ENCODE measurements at places on chromosomes 2 and 18.

GRCh38 chr2:102708847-102709559, 52.8 kb upstream of the TMEM182 start:
- no peak for DNase-seq

- no peak for DNase-seq
These were observed 17.2 kb downstream of the INPP1 start for GRCh38 chr2:190360561-190360960.

DNA sequence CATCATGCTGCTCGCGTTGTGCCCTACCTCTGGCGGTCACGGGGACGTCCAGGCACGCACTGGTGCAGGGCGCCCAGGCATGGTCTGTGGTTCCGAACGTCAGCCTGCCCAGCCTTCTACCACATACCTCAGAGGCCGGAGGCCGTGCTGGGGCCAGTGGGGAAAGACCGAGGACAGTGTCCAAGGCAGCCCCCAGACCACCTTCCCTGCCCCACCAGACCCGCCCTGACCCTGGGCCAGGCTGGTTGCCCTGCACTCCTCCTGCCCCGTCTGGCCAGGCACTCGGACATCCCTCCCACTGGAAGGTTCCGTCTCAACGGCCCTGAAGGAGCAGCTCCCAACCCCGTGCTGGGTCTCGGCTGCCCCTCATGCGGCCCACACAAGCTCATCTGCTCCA, 32.8 kb downstream of the SLC66A2 start:
- no peak for DNase-seq

DNA sequence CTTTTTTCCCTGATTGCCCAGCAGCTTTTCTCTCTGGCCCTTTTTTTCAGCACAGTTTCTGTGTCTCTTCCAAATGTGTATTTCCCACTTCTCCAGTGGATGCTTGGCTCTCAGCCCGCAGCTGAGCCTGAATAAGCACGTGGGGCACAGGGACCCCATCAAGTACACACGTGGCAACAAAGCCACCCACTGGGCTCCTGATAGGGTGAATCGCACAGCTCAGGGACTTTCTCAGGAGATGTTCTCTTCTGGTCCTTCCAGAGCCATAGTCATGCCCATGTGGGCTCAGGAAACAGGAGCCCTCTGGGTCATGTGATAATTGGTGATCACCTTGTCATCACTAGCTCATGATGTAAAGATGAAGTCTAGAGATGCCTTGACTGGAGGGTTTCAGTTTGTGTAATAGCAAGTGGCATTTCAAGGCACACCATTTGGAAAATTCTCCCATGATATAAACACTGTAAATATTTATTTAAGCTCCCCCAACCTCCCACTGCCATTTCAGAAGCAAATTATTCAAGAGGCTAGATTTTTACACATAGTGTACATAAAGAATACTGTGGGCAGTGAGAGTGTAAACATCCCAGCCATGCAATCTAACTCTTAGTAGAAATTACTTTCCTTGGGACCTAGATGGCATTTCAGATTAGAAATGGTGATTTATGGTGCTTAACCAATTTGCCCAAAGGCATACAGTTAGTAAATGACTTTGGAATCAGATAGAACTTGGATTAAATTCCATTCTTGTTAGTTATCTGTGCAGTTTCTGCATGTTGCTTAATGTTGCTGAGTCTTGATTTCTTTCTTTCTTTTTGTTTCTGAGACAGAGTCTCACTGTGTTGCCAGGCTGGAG, 597.5 kb downstream of the SLC4A3 start:
- no peak for DNase-seq

Data from effector memory CD8-positive, alpha-beta T cell (primary cell).